ENCODE measurements at places on chromosomes 3 and 15.

- H3K36me3 ChIP-seq, result no peaks in the 10 kb centered on the region
- H3K4me3 ChIP-seq, result peak overlapping the region; percentile 45
- H3K27me3 ChIP-seq, result peaks cover 7% of the 10 kb centered on the region
- H3K27ac ChIP-seq, result no peak overlapping the region
These were observed 64.8 kb downstream of the BOC start for GRCh38 chr3:113275929-113276750.

DNA sequence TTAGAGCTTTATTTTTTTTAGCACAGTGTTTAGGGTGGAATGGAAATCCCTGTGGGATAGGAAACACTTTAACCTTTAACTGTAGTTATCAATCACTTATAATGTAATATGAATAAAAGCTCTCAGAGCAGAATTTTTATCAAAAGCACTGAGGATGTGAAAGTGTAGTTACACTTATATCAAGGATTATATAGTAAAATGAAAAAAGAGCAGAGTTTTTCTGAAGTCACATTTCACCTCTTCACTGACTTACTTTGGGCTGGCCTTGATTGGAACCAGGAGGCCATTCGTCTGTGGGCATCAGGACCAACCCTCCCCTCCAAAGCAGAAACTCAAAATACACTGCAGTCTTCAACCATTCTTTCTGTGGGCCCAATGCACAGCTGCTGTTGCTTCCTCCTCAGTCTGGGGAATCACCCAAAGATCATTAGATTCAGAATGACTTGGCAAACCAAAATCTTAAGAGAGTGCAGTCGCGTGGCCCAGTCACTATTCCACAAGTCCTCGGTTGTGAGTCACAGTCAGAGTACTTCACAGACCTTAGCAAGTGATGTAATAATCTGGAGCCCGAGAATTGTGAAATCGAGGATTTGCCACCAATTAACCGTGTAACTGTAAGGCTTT lies 132.6 kb upstream of the COL8A1 start:
- DNase-seq, result no peak
- H3K4me3 ChIP-seq, result no peak overlapping the region
- H3K4me1 ChIP-seq, result no peaks in the 10 kb centered on the region
- peaks cover 2% of the 10 kb centered on the region for H3K27me3 ChIP-seq
- H3K36me3 ChIP-seq, result no peaks in the 10 kb centered on the region

- H3K27ac ChIP-seq, result no peak overlapping the region
- no peak overlapping the region for H3K4me3 ChIP-seq
- H3K4me1 ChIP-seq, result peaks cover 11% of the 10 kb centered on the region
- no peak for DNase-seq
These were observed 156.7 kb upstream of the MEF2A start for GRCh38 chr15:99409097-99409473.

DNA sequence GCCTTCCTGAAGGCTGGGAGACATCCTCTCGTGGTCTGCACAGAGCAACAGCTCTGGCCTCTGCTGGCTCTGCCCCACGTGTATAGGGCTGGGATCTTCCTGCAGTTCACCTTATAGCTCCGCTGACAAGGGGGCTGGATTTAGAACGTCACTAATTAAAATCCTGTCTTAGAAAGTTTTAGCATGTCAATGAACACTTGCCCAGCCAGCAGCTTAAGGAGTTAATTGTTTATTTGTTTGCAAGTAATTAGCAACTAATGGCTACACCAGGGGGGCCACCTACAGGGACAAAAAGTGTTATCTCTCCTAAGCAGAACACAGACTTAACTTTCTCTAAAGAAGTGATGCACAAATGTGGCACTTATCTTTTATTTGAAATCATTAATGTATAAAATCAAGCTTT lies at the start of gene HESX1:
HESX1 (minus strand) TSS at position 84 of the 403 bp plus-strand sequence; CDS start at position 24, 60 bp downstream.
- no peak within 1 kb of the TSS for H3K27ac ChIP-seq
- no peak within 1 kb of the TSS for H3K4me3 ChIP-seq
- DNase-seq, result no peak
- no peaks in the 10 kb centered on the region for H3K36me3 ChIP-seq
- H3K27me3 ChIP-seq, result peaks cover 12% of the 10 kb centered on the region

GRCh38 chr15:78880813-78881212 lies 8.1 kb downstream of the MORF4L1 start:
- no peak overlapping the region for H3K4me3 ChIP-seq
- peaks cover 25% of the 10 kb centered on the region for H3K36me3 ChIP-seq
- no peak overlapping the region for H3K27ac ChIP-seq
- peaks cover 38% of the 10 kb centered on the region for H3K4me1 ChIP-seq
- DNase-seq, result no peak

GRCh38 chr15:30933293-30933692 lies 29.6 kb downstream of the FAN1 start:
- no peaks in the 10 kb centered on the region for H3K27me3 ChIP-seq
- no peak overlapping the region for H3K4me3 ChIP-seq
- no peak for DNase-seq
- no peak overlapping the region for H3K27ac ChIP-seq
- peaks cover 7% of the 10 kb centered on the region for H3K4me1 ChIP-seq

- peaks cover 26% of the 10 kb centered on the region for H3K27me3 ChIP-seq
- DNase-seq, result no peak
- no peaks in the 10 kb centered on the region for H3K36me3 ChIP-seq
- H3K27ac ChIP-seq, result no peak overlapping the region
- H3K4me1 ChIP-seq, result no peaks in the 10 kb centered on the region
These were observed 76.1 kb downstream of the UBP1 start for GRCh38 chr3:33364060-33364459.

- no peaks in the 10 kb centered on the region for H3K36me3 ChIP-seq
- no peaks in the 10 kb centered on the region for H3K4me1 ChIP-seq
- H3K27ac ChIP-seq, result no peak overlapping the region
- peaks cover 5% of the 10 kb centered on the region for H3K27me3 ChIP-seq
- no peak for DNase-seq
- no peak overlapping the region for H3K4me3 ChIP-seq
These were observed 43.1 kb downstream of the AMOTL2 start for GRCh38 chr3:134330883-134331810.

DNA sequence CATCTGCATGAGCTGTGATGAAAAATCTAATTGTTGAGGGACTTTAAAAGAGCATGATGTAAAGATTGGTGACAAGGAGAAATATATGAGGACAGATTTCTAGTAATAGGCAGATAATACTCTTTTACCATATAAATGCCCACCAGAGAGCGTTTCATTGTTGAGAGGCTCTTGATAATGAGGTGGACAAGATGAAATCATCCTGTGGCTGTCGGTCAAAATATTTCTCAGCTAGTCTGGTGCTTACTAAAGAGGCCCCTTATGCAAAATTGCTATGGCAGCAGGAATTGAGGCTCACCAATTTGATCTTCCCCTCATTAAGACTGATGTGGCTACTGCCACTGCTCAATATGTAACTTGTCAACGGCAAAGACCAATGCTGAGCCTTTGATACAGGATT lies 225.0 kb upstream of the RASGRP1 start:
- peaks cover 5% of the 10 kb centered on the region for H3K27me3 ChIP-seq
- no peak for DNase-seq
- no peaks in the 10 kb centered on the region for H3K36me3 ChIP-seq
- H3K27ac ChIP-seq, result no peak overlapping the region
- no peaks in the 10 kb centered on the region for H3K4me1 ChIP-seq
- no peak overlapping the region for H3K4me3 ChIP-seq

GRCh38 chr3:14391033-14391432 lies 11.4 kb upstream of the SLC6A6 start:
- H3K4me3 ChIP-seq, result no peak overlapping the region
- no peak overlapping the region for H3K27ac ChIP-seq
- peaks cover 1% of the 10 kb centered on the region for H3K4me1 ChIP-seq
- peaks cover 9% of the 10 kb centered on the region for H3K27me3 ChIP-seq
- no peak for DNase-seq

DNA sequence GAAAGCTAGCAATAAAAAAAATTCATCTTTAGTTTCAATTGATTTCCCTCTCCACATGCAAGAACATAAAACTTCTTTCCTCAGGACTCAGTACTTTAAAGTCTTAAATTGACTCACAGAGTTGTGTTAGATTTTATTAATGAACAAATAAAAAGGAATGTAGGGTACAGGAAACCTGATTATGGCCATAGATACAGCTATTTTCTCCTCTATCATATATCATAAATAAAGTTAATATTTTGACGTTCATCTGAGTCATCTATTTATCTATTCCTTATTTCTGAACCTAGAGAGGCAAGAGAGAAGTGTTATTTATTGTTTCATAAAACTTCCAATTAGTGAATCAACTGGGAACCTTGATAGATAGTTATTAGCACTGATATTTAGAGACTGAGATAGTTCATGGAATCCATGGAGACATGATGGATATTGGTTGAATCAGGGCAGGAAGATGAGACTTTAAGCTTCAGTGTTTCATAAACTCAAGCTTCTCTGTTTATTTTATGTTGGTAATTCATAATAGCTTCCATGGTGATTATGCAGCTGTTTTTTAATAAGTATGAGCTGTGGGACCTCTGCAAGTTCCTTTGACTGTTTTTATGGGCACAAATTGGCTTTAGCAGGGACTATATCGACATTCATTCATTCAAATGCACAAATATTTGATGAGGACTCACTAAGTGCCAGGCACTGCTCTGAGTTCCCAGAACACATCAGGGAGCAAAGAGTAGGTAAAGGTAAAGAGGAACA lies 143.5 kb upstream of the TGFBR2 start:
- H3K4me3 ChIP-seq, result no peak overlapping the region
- DNase-seq, result no peak
- peaks cover 11% of the 10 kb centered on the region for H3K36me3 ChIP-seq
- no peaks in the 10 kb centered on the region for H3K27me3 ChIP-seq
- H3K27ac ChIP-seq, result no peak overlapping the region

- peak overlapping the region; percentile 90 for H3K27ac ChIP-seq
- H3K4me1 ChIP-seq, result peaks cover 73% of the 10 kb centered on the region
- no peak for DNase-seq
- no peaks in the 10 kb centered on the region for H3K27me3 ChIP-seq
- H3K36me3 ChIP-seq, result peaks cover 53% of the 10 kb centered on the region
These were observed 35.0 kb downstream of the BTLA start for GRCh38 chr3:112464264-112464663.

GRCh38 chr15:67508407-67508806 lies 12.5 kb upstream of the C15orf61 start:
- no peak overlapping the region for H3K27ac ChIP-seq
- DNase-seq, result no peak
- H3K4me3 ChIP-seq, result no peak overlapping the region
- H3K4me1 ChIP-seq, result peaks cover 25% of the 10 kb centered on the region
- H3K36me3 ChIP-seq, result peaks cover 15% of the 10 kb centered on the region
- H3K27me3 ChIP-seq, result no peaks in the 10 kb centered on the region

DNA sequence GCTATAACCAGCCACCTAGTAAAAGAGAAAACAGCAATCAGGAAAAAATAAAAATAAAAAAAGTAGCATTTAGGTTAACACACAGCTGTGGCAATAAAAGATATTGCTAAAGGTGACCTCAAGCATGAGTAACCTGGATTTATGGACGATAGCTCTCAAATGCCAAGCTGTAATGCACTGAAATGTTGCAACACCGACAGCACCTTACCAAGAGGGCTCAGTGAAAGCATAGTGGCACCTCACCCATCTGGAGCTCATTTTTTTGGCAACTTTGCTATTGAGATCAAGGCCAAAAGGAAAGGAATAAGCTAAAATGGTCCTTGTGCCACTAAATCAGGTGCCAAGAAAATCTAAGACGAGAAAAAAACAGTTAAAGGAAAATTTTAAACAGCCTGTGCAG lies 2.5 kb downstream of the HACD2 start:
- no peak overlapping the region for H3K4me3 ChIP-seq
- no peaks in the 10 kb centered on the region for H3K27me3 ChIP-seq
- H3K4me1 ChIP-seq, result peaks cover 17% of the 10 kb centered on the region
- DNase-seq, result no peak

GRCh38 chr3:17686613-17687012 lies 55.8 kb downstream of the TBC1D5 start:
- peaks cover 3% of the 10 kb centered on the region for H3K4me1 ChIP-seq
- H3K27ac ChIP-seq, result no peak overlapping the region
- no peak for DNase-seq
- no peak overlapping the region for H3K4me3 ChIP-seq
- no peaks in the 10 kb centered on the region for H3K36me3 ChIP-seq
- no peaks in the 10 kb centered on the region for H3K27me3 ChIP-seq

- H3K27me3 ChIP-seq, result peaks cover 11% of the 10 kb centered on the region
- no peak overlapping the region for H3K4me3 ChIP-seq
- DNase-seq, result no peak
- no peaks in the 10 kb centered on the region for H3K4me1 ChIP-seq
- H3K27ac ChIP-seq, result no peak overlapping the region
These were observed 102.4 kb downstream of the MYLK start for GRCh38 chr3:123781571-123782275.

DNA sequence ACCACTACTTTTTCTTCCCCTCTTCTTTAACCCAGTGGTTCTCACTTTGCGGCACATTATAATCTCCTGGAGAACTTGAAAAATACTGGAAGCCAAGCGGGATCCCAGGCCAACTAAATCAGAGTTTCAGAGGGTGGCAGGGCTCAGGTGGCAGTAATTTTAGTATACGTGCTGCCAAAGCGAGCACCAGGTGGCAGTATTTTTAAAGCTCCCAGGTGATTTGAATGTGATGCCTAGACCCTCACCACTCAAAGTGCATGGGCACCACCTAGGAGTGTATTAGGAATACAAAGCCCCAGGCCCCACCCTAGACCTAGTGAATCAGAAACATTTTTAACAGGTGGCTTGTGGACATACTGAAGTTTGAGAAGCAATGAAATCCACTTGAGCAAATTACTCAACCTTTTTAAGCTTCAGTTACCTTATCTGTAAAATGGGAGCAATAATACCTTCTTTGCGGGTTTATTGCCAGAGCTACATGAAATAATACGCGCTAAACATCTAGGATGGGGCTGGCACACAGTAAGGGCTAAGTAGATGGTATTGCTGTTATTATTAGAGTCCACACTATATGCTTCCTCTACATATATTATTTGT lies 8.3 kb downstream of the B3GALNT1 start:
- DNase-seq, result no peak
- H3K27ac ChIP-seq, result no peak overlapping the region
- H3K36me3 ChIP-seq, result peaks cover 30% of the 10 kb centered on the region
- no peaks in the 10 kb centered on the region for H3K27me3 ChIP-seq

- no peak overlapping the region for H3K4me3 ChIP-seq
- no peaks in the 10 kb centered on the region for H3K36me3 ChIP-seq
- peaks cover 4% of the 10 kb centered on the region for H3K4me1 ChIP-seq
- no peak overlapping the region for H3K27ac ChIP-seq
These were observed 52.1 kb downstream of the TFDP2 start for GRCh38 chr3:142097099-142097843.

GRCh38 chr15:88981244-88982215 lies 68.4 kb upstream of the MFGE8 start:
- DNase-seq, result no peak
- peaks cover 2% of the 10 kb centered on the region for H3K4me1 ChIP-seq
- H3K4me3 ChIP-seq, result no peak overlapping the region
- no peaks in the 10 kb centered on the region for H3K36me3 ChIP-seq
- H3K27ac ChIP-seq, result no peak overlapping the region
